CD4-positive, CD25-positive, alpha-beta regulatory T cell (primary cell): ENCODE measurements at places on chromosomes 11 and 22. TPM values are rescaled to one million over a fixed set of nuclear protein-coding genes. Genes with fewer than 3 reads are reported as not detected.

GRCh38 chr11:125262194-125262829, 97.8 kb downstream of the PKNOX2 start:
- no peak for DNase-seq
- no peaks in the 10 kb centered on the region for H3K4me1 ChIP-seq
- H3K27me3 ChIP-seq: no peaks in the 10 kb centered on the region
- no peak overlapping the region for H3K4me3 ChIP-seq

Gene OR6T1
- total RNA-seq: not detected

GRCh38 chr11:59216641-59217564, 4.2 kb upstream of the MPEG1 start:
- H3K4me1 ChIP-seq: no peaks in the 10 kb centered on the region
- DNase-seq: no peak
- no peaks in the 10 kb centered on the region for H3K36me3 ChIP-seq
- H3K27ac ChIP-seq: no peak overlapping the region
- no peak overlapping the region for H3K4me3 ChIP-seq

DNA sequence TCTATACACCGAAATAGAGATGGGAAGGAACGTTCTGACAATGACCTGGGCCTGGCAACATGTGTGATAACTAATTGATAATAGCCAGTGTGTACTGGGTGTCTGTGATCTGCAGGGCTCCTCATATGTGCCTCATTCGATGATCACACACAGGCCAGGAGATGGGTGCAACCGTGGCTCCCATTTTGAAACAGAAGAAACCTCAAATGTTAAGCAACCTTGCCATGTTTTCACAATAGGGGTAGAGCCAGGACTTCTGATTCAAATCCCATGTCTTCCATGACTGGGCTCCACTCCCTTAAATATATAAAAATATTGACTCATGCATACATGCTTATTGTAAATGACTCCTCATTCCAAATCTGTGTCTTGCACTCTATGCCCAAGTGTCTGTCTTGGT, 11.1 kb downstream of the APOL3 start:
- peaks cover 19% of the 10 kb centered on the region for H3K4me1 ChIP-seq
- H3K27ac ChIP-seq: no peak overlapping the region
- H3K4me3 ChIP-seq: no peak overlapping the region

GRCh38 chr22:40265783-40266182, 80.5 kb upstream of the ADSL start:
- H3K27ac ChIP-seq: no peak overlapping the region
- peaks cover 65% of the 10 kb centered on the region for H3K36me3 ChIP-seq
- H3K4me3 ChIP-seq: no peak overlapping the region
- peaks cover 26% of the 10 kb centered on the region for H3K4me1 ChIP-seq

DNA sequence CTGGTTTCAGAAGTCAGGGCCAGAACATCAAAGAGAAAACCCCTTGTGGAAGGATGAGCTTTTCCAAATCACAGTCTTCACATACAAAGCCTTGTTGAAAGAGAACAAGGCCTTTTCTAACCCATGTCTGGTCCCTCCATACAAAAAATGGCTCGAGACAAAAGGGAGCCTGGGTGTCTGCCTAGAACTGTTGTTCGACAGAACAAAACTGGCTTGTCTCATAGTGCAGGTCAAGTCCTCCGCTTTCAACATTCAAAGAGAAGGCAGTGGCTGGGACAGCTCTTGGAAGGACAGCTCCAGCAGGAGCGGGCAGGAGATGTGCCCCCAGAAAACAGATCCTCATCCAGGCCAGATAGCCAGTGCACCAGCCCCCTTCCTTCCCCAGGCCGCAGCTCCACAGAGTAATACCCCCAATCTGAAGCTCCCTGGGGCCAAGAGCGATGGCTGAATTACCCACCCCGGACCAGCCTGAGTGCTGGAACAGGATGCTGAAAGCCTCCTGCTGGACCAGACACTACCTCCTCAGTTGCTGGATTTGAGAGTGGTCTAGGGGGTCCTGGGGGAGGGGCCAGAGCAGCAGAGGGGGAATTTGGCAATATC, 27.6 kb downstream of the USH1C start:
- no peaks in the 10 kb centered on the region for H3K4me1 ChIP-seq
- H3K27me3 ChIP-seq: no peaks in the 10 kb centered on the region
- no peak overlapping the region for H3K27ac ChIP-seq
